ENCODE measurements at places on chromosomes 5 and 9.

DNA sequence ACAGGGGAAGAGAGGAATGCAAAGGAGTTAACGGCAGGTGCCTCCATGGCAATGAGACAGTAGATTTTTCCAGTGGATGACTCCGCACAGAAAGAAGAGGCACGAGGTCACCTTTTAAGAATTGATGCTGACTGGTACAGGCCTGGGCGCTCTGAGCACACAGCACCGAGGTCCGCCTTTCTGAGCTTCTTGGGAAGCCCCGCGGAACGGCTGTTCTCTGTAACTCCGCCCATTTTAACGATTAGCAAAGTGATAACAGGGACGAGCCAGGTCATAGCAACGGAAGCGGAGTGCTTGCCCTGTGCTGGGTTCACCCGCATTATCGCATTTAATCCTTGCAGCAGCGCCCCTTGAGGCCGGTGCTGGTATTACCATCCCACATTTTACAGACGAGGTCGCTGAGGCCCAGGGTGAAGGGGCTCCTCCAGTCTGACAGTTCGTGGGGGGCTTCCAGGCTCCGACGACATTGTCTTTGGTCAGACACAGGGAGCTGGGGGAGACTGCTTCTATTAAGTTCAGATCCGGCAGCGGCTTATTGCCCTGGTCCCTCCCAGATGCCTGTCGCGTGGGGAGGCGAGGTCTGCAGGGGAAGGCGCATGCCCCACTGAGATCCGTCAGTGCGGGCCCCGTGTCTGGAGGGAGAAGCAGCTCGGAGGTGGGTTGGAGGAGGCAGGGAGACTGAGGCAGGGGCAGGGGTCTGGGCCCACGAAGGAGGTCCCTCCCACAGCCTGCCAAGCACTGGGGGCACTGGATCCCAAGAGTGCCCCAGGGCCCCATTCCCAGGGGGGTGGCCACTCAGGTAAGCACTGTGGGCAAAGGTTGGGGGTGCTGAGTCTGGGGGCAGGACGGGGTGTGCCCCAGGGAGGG, 22.3 kb upstream of the HMCN2 start:
- peak; percentile 82 for DNase-seq

DNA sequence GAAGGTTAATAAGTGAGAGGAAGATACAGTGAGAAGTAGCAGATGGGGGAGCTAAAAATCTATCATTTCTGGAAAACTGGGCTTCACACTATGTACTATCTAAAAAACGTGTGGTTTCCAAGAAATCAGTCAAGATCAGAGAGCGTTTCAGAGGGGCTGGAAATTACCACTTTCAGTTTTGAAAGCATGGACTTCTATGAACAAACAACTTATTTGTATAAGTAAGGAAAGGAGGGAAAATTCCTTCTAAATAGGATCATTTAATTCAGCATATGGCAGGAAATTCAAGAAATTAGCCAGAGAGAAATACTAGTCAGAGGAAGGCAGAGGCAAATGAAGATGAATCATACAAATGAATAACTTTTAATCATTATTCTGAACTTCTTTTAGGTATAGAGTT, 11.3 kb downstream of the TNC start:
- no peak for DNase-seq

GRCh38 chr5:140126315-140127012, 727 bp downstream of the IGIP start:
- no peak for DNase-seq

GRCh38 chr5:128284236-128284635, 200.7 kb downstream of the SLC12A2 start:
- DNase-seq, result no peak

GRCh38 chr9:30075451-30076199, 2308.8 kb upstream of the ACO1 start:
- peak; percentile 24 for DNase-seq

Measured in GM10248 (cell line).